ENCODE measurements at places on chromosomes 1 and 21.
A peak's percentile ranks its signal among the peaks of the same experiment; 100 is the strongest.

- no peak for DNase-seq
Measured at GRCh38 chr1:154895798-154896197, 25.7 kb upstream of the KCNN3 start.

- no peak for DNase-seq
Measured at GRCh38 chr1:212667223-212668139, 32.2 kb downstream of the BATF3 start.

GRCh38 chr1:111412839-111413238 is 14.7 kb downstream of the OVGP1 start:
- DNase-seq: no peak

- DNase-seq: peak; percentile 82
Measured at GRCh38 chr1:18322368-18323032, 158.2 kb upstream of the KLHDC7A start.

- DNase-seq: no peak
Measured at GRCh38 chr1:101153692-101154091, 83.1 kb upstream of the S1PR1 start.

GRCh38 chr1:205171369-205171768 is 40.1 kb downstream of the DSTYK start:
- DNase-seq: no peak

DNA sequence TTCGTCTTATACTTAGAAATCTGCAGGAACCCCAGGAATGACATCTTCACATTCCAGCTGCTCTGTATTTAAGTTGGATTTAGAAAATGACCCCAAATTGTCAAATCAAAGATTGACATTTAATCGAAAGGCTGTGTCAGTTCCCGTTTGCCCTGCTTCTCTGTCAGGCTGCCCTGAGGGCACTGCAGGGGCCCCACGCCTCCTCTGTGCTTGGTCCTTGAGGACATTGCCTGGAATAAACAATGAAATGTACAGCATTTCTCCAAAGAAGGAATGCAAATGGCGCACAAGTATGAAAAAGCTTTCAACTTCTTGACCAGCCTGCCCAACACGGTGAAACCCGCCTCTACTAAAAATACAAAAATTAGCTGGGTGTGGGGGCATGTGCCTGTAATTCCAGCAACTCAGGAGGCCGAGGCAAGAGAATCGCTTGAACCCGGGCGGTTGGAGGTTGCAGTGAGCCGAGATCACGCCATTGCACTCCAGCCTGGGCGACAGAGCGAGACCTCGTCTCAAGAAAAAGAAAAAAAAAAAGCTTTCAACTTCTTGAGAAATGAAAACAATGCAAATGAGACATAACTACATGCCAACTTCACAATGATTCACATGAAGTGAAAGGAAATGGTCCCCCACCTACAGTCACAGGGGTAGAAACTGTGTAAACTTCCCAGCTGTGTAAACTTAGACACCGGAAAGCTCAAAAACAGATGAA is 3.0 kb downstream of the TMPRSS3 start:
- DNase-seq: no peak

- peak; percentile 96 for DNase-seq
Measured at GRCh38 chr1:16351994-16352841, at the start of gene FBXO42. Gene FBXO42, minus strand, starts transcription at chr1:16352480. Its CDS starts 37,062 bp downstream, at chr1:16315418.

GRCh38 chr1:22612671-22613571 is 23.5 kb upstream of the C1QA start:
- DNase-seq: no peak

- DNase-seq: no peak
Measured at GRCh38 chr21:23986214-23986613, 1621.1 kb downstream of the MRPL39 start.

- no peak for DNase-seq
Measured at GRCh38 chr1:41152622-41153044, 89.5 kb downstream of the SCMH1 start.

- no peak for DNase-seq
Measured at GRCh38 chr1:35834218-35834617, 26.4 kb downstream of the AGO4 start.

DNA sequence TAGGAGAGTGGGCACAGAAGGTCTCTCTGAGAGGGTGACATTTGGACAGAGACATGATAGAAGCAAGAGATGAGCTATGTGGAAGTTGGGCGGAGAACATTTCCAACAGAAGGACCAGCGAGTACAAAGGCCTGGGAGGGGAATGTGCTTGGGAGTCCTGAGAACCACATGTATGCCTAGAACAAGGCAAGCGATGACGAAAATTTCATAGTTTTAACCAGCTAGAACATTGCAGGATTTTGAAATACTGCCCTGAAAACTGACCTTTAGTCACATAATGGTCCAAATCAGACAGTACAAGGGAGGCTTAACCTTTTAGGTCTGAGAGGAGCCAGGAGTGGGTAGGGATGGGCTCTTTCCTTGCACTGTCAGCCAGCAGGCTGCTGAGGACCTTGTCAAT is 68.0 kb downstream of the MRPS6 start:
- no peak for DNase-seq

DNA sequence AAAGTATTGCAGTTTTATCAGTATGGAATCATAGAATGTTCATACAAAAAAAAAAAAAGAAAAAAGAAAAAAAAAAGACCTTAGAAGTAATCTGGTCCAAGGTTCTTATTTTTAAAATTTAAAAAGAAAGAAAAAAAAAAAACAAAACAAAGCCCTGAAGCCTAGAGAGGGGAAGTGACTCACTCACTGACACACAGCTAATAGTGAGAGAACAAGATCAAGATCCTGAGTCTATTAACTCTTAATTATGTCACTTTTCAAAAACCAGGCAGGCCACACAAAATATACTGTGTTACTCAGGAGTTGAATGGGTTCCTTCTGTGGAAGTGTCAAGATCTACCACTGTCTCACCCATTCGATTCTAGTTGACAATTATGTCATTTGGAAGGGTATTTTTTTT is 433.9 kb upstream of the DAB1 start:
- no peak for DNase-seq

GRCh38 chr1:167756730-167757405 is 35.1 kb downstream of the MPZL1 start:
- DNase-seq: no peak

DNA sequence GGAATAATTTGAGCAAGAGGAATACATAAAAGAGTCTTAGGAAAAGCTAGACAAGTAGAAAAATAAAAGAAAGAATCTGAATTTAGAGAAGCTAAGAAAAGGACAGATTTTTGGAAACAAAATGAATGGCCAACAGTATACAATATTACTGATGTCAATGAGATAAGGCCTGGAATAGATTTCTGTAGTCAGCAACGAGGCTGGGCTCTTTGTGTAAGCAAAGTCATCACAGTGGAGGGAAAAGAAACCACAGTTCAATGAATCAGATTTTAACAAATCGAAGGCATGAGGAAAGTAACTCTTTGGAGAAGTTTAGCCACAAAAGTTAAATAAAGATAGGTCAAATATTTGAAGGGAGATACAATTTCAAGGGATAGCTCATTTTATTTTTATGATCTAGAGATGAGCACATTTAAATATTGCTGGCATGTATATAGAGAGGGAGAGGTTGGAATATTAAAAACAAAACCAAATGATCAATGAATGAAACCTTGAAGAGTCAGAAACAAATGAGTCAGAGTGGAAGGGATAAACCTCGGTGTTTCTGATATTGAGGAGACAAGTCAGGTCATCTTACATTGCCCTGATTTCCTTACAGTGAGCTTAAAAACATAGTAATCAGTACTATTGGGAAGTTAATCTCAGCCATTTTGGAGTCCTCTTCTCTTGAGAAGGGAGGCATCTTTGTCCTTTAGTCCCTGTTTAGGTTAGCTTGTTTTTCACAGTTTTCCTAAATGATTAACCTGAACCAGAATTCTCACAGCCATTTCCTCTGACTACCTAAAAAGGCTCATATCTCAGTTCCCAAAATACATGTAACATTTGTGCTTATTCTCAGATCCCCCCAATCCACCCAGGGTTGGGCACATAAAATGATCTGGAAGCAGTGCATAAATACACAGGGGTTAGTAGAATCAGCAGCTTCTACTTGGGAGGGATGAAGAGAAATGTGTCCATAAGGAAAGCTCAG is 620.0 kb upstream of the B3GALT2 start:
- DNase-seq: no peak

DNA sequence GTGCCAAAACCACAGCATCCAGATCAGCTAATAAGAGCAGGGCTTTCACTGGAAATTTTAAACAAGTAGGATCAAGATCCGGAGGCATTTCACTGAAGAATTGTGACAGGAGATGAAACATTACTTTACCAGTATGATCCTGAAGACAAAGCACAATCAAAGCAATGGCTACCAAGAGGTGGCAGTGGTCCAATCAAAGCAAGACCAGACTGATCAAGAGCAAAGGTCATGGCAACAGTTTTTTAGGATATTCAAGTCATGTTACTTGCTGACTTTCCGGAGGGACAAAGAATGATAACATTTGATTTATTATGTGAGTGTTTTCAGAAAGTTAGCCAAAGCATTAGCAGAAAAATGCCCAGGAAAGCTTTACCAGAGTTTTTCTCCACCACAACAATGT is 8.2 kb downstream of the ZSWIM5 start:
- no peak for DNase-seq

DNA sequence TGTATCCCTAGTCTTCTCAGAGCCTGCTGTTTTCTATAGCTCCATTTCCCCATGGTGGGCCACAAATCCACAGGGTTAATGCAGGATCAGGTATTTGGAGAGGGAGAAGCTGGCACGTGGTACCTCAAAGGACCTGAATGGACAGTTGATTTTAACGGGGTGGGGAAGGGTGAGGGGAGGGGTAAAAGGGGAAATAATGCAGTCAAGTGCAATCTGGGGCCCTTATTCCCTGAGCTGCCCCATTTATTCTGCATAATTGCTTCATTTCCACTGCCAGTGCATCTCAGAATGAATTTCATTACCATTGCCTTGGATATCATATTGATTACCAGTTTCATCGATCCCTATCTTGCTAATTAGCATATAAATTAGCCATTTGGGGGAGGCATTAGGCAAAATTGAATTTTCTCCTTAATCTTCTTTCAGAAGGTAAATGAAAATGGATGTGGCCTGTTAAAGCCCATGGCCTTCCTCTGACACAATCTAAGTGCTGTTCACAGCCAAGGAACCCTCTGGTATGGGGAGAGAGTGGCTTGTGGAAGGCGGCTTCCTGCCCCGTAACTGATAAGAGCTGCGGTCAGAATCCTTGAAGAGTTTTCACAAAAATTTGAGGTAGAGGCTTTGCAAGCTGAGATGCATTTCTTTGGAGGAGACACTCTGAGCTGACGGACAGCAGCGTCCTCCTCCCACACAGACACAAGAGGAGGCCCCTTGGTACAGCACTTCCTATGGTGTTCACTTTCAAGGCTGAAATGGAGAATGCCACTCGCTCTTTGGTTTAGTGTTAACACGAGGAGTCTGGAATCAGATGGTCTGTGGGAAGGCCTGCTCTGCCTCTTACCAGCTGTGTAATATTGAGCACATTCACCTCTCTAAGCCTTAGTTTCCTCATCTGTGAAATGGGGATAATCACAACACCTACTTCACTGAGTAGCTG is 34.4 kb downstream of the PHC2 start:
- no peak for DNase-seq

DNA sequence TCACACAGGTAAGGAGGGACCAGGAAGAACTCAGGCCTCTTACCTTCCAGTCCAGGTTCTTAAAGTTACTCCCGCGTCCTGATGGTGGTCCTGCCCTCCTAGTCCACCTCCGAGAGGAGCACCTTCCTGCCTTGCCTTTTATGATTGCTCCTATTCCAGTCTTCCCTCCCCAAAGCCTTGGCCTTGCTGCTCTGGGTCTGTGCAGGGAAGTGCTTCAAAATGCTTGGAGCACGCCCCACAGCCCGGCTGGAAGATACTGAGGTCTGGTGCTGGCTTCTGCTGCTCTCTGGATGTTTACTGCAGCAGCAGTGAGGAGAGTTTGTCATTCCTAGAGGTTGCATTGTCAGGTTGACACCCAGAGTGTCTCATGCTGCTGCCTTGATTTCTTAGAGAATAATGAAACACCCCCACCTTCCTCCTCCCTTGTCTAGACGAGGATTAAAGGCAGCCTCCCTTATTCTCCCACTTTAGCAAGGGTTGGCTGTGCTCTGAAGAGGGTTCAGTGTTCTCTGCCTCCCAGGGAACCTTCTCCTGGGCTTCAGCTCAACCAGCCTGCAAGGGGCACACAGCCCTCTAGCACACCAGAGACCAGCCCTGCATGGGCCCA is 142.2 kb upstream of the CACNA1E start:
- no peak for DNase-seq

GRCh38 chr1:40795811-40796586 is 12.4 kb downstream of the KCNQ4 start:
- DNase-seq: no peak

DNA sequence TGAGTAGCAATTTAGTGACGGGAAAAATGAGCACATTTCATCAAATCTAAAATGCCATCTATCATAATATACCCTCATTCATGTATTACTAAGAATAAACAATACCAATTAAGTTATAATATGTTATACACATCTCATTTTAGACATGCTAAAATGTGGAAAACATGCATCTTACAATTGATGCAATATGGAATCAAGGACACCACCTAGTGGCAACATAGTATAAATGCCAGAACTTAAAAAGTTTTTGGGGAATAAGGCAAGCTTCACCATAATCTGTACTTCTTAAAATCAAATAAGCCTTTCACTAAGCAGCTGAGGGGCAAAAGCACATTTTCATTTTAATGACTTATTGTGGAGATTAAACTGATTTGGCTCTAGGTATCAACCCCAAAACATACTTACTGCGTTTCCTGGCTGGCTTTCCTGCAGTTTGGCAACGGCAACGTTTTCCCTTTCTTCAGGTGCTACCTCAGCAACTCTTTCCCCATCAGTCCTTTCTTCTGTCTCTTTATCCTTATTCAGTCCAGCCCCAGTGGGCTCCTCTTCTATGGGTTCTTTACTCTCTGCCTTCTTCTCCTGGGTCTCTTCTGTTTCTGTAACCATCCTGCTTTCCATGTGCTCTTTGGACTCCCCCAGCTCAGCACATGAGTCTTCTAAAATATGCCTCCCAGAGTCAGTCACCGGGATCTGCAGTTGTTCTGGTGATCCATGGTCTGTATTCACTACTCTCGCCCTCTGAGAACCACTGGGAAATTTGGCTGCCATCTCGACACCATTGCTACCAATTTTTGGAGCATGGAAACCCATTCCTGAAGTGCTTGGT is 11.4 kb downstream of the SDE2 start:
- peak; percentile 33 for DNase-seq

- no peak for DNase-seq
Measured at GRCh38 chr1:240906477-240906876, 294.5 kb upstream of the GREM2 start.

DNA sequence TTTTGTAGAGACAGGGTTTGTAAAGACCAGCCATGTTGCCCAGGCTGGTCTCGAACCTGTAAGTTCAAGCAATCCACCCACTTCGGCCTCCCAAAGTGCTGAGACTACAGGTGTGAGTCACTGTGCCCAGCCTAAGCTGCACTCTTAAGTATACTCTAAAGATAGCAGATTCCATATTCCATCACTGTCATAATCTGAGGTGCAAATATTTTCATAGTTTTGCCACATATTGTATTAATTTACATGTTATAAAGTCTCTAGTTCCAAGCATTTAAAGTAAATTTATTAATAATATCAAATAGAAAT is 121.3 kb downstream of the HFM1 start:
- DNase-seq: no peak

- no peak for DNase-seq
Measured at GRCh38 chr1:40226192-40226591, 21.5 kb upstream of the TMCO2 start.

GRCh38 chr1:20079661-20080305 is 9.8 kb downstream of the PLA2G5 start:
- DNase-seq: no peak

GRCh38 chr1:88649932-88650331 is 34.1 kb upstream of the PKN2 start:
- no peak for DNase-seq

GRCh38 chr1:13492711-13493110 is 21.1 kb downstream of the LRRC38 start:
- DNase-seq: no peak

All from iPS-NIHi11 (cell line).